ENCODE measurements at places on chromosomes 1 and 21.

GRCh38 chr1:193013005-193013404 is 46.2 kb downstream of the UCHL5 start:
- no peak for DNase-seq

DNA sequence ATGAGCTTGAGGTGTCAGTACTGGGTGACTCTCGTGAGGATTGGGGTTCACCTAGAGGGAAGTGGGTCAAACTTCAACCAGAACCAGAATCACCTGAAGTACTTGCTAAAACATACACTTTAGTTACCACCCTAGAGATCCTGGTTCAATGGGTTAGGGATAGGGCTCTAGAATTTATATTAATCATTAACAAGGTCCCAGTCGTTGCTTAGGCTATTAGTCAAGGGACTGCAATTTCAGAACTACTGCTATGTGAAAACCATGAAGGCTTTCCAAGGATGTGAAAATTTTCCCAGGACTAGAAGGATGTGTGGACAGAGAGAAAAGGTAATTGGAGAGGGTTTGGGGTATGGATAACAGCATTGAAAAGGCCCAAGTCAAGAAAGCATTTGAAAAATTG is 162.6 kb downstream of the GRIK1 start:
- DNase-seq, result no peak

DNA sequence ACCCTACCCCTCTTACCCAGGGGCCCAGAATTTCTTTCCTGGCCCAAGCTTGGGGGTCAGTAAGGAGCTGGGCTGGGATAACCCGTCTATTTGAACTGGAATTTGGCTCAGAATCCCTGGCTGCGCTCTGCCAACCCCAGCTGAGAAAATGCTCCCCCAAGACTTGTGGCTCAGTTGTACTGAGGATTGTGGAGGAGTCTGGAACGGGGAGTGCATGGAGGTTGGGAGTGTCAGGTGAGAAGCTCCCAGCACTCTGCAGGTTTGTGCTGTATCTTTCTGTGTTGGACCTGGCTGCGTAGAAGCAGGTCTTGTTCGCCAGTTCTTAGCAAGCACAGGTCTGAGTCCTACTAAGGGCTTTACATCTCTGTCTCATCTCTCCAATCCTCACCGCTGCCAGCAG is 1.6 kb downstream of the TCEA3 start:
- DNase-seq, result no peak

GRCh38 chr1:154556422-154556821 is 2.0 kb downstream of the UBE2Q1 start:
- no peak for DNase-seq

GRCh38 chr1:194293851-194294405 is 1107.5 kb upstream of the B3GALT2 start:
- no peak for DNase-seq

GRCh38 chr1:54889132-54889725 is 2.2 kb upstream of the DHCR24 start:
- DNase-seq, result no peak

DNA sequence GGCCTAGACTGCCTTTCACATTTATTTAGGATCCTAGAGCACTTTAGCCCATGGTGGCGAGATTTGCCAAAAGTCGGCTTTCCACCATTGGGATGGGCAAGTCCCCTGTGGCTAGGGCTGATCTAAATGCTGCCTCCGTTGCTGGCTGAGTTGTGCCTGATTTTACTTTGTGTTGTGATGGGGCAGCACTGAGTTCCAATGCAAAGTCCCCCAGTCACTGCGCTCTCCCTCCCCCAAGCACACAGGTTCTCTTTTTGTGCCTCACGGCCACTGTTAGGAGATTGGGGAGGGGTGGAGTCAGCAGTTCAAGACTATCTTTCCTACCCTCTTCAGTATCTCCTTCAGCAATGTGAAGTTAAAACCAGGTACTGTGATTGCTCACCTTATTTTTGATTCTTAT is 66.7 kb upstream of the COX20 start:
- DNase-seq, result no peak

DNA sequence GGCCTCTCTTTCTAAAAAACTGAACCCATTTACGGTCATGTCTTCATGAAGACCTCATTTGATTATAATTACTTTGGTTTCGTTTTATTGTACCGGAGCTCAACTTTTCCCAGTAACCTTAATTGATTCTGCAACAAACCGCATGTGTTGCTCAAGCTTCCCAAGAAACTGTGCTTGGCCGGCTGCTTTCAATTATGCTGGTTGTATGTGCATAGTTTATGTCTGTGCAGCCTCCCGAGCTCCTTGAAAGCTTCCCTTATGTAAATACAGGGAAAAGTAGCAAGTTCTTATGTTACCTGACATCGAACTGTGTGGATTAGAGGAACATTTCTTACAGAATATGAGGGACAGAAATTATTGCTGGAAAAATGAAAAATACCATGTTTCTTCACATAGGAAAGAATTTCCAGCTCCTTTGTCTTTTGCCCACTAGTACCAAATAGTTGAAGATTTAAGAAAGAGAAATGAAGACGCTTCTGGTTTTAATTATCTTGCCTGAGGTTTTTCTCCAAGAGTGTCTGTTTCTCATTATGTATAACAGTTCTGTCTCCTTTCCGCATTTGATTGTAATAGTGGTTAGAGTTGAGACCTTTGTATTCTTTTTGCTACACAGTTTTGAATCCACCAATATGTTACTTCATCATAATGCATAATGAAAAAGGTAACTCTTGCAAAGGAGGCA is 2.1 kb downstream of the VCAM1 start:
- no peak for DNase-seq

DNA sequence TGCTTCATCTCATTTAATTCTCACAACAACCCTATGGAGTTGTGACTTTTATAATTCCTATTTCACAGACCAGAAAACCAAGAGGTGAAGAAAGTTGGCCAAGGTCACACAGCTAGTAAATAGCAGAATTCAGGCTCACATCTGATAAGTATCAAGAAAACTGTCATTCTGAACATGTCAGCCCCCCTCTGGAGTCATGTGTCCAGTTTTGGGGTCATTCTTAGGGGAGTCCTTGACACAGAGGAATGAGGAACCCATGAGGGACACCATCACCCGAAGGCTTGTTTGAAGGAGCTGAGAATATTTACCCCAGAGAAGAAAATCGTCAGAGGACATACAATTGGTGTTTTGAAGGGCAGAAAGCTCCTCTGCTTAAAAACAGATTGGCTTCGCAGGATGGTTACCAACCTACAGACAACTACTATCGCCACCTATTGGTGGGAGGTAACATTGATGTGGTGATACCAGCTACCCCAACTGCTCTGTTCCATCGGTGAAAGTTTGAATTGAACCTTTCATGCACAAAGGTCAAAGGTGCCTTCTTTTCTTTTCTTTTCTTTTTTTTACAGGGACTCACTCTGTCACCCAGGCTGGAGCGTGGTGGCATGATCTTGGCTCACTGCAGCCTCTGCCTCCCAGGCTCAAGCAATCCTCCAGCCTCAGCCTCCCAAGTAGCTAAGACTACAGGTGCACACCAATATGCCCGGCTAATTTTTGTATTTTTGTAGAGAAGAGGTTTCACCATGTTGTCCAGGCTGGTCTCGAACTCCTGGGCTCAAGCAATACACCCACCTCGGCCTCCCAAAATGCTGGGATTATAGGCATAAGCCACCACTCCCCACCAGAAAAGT is 31.3 kb downstream of the NCMAP start:
- peak; percentile 36 for DNase-seq

- DNase-seq, result no peak
Observed at GRCh38 chr1:11558276-11558675, 79.3 kb downstream of the DISP3 start.

DNA sequence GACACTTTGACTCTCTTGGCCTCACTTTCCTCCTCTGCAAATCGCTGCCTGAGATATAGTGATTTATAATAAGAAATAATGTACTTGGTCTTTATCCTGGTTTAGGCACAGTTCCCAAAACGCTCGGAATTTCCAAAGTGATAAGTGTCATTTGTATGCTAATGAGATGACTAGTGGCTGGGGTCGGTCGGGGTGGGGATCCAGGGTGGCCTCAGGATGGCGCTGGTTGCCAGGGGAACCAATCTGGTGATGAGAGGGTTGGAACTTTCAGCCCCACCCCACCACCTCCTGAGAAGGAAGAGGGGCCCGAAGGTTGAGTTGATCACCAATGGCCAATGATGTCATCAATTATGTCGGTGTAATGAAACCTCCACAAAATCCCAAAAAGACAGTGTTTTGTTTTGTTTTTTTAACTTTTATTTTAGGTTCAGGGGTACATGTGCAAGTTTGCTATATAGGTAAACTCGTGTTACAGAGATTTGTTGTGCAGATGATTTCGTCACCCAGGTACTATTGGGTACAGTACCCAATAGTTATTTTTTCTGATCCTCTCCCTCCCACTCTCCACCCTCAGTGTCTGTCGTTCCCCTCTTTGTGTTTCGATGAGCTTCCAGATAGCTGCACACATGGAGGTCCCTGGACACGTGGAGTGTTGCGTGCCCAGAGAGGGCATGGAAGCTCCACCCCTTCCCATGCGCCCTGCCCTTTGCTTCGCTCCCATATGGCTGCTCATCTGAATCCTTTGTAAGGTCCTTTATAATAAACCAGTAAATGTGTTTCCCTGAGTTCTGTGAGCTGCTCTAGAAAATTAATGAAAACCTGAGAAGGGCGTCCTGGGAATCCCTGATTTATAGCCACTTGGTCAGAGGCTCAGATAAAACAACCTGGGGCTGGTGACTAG is 97.2 kb downstream of the KCNN3 start:
- DNase-seq, result no peak

DNA sequence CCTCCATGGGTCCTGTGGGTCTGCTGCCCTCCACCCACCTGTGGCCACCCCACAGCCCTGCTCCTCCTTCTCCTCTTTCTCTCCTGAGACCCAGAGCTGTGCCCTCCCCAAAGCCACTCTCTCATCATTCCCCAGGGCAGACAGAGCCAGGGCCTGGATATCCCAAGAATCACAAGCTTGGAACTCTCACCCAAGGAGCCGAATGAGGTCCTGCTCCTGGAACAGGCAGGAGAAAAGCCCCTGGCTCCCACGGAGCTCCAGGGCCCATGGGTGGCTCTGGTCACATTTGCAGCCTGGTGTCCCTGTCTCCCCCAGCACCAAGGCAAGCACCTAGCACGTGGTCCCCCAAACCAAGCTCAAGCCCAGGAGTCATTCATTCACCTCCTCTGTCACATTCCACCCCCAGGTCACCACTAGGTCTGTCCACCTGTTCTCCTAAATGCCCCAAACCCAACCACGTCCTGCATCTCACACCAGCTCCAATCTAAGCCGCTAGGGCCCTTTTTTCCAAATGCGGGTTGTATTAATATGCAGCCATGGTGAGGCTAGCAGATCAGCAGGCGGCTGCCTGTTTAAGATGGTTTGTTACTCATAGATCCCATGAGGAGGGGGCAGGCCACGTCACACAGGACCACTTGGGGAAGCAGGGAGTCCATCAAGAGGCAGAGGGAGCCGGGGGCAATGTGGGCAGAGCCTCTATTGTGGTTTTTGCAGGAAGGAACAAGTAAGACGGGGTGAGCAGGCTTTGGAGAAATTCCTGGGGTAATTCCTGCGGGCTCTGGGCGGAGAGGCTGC is 215.5 kb upstream of the VAMP3 start:
- no peak for DNase-seq

GRCh38 chr1:15002325-15002724 is 151.2 kb upstream of the TMEM51 start:
- no peak for DNase-seq

DNA sequence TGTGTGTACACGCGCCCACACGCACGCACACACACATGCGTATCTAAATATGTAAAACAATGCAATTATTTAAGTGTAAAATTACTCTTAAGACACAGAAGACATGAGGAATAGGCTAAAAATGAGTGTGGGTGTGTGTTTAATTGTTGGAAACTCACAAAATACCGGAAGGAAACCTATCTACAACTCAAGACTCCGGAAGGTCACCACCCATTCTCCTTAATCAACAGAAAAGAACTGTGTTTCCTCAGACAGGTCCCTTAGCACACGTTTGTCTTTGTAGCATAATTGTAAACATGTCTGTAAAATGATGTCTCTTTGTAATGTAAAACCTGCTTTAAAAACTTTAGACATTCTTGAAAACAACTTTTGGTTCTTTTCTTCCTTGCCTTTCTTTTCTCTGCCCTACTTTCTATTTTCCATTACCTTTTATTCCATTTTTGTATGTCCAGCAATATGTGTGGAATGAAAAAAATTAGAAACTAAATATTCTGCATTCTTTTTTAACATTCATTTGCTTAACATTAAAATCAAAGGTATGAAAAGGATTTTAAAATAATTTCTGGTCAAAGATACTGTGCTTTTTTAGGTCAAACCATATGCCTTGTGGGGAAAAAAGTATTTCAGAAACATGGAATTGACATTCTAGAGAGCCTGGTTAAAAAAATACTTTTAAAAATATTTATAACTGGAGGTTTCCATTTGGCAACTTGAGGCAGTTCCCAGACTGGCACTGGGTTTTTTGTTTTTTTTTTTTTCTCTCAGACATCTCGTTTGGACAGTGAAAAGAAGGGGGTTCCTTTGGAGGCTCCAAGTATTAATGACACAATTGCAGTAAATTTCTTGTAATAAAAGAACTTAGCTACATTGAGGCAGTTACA is 46.2 kb downstream of the ATP5PF start:
- no peak for DNase-seq

GRCh38 chr21:21631961-21632360 is 633.8 kb downstream of the NCAM2 start:
- DNase-seq, result no peak

DNA sequence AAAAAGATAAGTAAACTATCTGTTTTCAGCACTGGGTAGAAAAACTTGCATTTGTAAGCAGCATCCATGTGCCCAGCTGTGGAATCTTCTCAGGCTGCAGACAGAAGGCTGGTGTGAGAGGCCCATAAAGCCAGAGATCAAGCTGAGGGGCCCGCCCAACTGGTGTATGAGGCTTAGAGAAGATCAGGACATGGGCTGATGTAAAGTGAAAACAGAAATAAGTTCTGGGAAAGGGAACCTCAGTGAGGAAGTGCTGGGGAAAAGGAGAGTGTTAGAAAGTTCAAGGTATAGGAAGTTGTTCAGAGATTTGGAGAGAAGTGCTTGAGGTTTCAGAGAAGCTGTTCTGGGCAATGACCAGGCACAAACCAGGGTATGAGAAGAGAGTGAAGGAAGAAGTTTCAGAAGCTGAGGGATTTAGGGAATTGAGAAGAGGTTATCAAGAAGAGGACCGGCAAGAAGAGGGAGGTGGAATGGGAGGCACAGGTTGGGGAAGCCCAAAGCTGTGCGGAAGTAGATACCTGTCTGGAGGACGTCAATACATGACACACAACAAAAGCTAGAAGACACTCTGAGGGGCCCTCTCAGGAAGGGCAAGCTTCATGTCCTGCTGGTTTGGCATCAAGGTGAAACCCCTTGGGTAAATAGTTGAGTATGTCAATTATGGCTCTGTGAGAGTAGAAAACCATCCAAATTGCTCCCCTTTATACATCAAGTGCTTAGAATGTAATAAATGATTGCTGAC is 2.7 kb upstream of the CD5L start:
- DNase-seq, result no peak

All from activated CD4-positive, alpha-beta T cell treated with anti-CD3 and anti-CD28 coated beads for 24 hours (primary cell).